ENCODE measurements at places on chromosomes 7 and 10. TPM values are rescaled to one million over a fixed set of nuclear protein-coding genes. Genes with fewer than 3 reads are reported as not detected.

DNA sequence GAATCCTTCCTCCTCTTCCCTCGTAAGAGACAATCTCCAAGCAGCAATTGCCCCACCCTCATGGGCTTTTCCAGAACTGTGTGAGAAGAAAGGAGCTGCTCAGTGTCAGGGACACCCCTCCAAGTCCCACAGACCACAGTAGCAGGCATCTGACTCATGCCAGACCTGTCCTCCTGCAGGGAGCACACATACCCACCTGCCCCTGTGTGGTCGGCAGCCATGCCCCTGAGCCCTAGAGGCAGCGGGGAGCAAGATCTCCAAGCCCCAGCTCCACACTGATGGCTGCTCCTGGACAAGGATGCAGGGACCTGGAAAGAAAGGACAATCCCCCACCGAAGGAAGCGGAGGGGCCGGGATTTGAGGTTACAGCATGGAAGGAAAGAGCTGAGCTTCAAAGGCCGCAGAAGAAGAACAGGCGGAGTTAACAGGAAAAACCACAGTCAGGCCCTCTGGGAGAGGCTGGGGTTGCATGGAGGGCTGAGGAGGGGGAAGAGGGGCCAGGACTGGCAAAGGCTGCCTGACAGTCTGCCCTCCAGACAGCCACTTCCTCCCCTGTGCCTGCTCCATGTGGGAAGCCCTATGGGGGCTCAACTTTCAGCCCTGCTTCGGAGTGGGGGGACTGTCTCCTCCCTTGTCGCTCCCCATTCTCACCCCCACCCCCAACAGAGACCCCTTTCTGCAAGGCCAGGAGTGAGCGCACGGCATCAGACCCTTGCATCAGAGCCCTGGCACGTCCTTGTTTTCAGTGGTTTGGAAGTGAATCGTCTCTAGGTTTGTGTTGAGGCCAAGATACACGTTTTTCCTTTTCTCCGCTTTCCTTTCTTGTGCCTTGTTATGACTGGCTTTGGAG lies 46.8 kb downstream of the ASB13 start:
- no peak for DNase-seq

DNA sequence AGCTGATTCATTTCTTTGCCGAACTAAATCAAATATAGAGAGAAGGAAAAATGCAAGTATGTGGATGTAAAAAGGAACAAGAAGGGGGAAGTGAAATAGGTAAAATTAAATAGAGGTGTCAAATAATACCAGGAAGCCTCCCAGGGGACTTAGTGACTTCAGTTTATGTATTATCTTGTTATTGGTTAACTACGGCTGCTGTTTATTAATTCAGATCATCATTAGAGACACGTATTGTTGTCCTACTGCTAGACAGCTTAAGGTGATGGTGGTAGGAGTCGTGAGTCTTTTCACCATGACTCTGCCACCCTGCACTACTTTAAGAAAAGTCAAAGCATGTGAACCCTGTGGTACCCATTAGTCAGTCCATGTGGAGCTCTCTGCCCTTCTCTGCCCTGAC lies 289.1 kb downstream of the PRKG1 start:
- no peak for DNase-seq

DNA sequence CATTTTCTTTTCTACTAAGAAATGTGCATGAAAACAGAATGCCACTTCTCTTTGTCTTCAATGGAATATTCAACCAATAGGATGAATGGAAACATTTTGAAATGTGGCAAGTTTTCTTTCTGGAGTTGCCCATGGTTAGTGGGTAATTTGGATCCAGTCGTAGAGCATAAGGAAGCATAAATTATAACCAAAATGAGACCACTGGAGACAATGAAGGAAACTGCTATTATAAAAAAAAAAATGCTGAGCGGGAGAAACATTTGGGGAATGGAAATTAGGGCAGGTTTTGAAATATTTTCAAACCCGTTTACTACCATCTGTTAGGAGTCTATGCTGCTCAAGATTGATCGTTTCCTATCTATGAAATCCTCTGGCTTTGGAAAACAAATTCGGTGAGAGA lies 182.9 kb upstream of the PRKCQ start:
- no peak for DNase-seq

GRCh38 chr10:127216786-127217185 lies 20.4 kb upstream of the INSYN2A start:
- DNase-seq: no peak

- no peak for DNase-seq
Observed at GRCh38 chr10:33655921-33656320, 321.5 kb upstream of the NRP1 start.

DNA sequence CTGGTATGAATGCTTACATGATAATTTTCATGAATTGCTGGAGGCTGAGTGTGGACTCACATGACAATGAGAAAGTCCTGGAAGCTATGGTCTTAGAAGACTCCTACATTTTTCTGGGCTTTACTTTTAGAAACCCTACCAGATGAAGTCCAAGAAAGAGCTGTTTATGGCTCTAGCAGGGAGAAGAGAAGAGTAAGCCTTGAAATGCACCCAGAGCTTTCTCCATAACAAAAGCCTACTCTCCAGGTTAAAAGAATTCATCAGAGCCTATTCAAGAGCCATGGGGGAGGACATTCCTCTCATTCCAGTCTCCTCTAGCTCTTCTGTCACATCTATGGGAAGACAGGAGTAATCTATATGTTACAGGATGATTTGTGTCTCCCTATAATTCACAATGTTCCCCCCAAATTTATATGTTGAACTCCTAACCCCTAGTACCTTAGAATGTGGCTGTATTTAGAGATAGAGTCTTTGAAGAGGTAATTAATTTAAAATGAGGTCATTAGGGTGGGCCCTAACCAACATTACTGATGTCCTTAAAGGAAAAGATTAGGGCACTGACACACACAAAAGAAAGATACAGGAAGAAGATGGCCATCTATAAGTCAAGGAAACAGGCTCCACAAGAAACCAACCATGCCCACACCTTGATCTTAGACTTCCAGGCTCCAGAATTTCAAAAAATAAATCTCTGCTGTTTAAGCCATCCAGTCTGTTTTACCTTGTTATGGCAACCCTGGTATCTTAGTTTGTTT lies 193.8 kb upstream of the PTER start:
- no peak for DNase-seq

- no peak for DNase-seq
Observed at GRCh38 chr10:35386594-35387174, 50.4 kb downstream of the CCNY start.

DNA sequence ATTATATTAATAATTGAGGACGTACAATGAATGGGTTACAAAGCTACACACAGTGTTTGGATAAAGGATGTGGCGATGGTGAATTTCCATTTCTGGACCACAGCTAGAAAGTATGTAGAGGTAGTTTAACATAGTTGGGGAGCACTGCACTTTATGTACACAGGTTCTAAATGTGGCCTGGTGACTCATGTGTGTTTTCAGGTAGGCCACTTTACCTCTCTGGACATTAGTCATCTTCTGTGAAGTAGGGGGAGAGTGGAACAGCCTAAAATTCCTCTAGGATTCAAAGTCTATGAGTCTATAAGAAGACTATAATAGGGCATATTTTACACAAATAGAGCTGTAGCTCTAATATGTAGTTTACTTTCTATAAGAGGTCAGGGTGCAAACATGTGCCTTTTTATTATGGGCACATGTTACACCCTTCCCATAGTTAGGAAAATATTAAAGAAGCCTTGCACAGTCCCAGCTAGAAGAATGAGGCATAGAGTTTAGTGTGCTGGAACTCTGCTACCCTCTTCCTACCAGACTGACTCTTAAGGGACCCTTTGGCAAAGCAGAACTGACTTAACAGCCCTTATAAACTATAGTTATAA lies 594.9 kb downstream of the LRMDA start:
- no peak for DNase-seq

DNA sequence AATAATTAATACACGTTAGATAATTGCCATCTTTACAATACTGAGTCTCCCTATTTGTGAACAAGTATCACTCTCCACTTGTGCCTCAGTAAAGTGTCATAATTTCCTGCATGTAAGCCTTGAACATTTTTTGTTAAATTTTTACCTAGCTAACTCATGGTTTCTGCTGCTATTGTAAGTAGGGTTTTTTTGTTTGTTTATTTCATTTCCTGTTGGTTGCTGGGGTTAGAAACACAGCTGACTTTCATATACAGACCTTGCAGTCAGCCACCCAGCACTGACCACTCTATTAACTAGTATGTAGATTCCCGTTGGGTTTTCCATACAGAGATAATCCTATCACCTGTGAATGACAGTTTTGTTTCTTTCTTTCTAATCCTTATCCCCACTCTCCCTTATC lies 133.3 kb downstream of the MPP7 start:
- no peak for DNase-seq

DNA sequence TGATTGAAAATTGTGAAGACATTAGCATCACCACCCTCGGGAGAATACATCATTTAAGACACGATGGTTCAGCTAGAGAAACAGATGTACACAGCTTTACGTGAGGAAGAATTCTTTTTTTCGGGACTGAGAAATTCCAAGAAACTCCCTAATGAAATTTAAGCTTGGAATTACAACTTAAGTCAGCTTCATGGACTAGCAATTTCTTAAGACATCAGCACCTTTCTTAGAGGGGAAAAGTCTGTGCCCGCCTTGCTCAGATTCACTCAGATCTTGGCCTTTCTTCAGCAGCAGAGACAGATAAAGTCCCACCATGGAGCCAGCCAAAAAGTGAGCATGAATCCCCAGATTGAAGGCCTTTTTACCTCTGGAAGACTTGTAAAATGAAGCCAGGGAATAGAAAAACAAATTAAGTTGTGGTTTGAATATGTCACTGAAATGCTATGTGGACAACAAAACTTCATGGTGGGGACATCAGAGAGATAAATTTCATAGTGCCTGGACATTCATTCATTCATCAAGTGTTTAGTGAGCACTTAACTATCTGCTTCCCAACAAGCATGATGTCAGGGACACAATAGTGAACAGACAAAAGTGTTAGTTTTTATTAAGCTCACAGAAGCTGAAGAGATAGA lies 32.1 kb downstream of the PRKG1 start:
- no peak for DNase-seq

- no peak for DNase-seq
Observed at GRCh38 chr10:47088656-47089354, 177.6 kb downstream of the PTPN20 start.

DNA sequence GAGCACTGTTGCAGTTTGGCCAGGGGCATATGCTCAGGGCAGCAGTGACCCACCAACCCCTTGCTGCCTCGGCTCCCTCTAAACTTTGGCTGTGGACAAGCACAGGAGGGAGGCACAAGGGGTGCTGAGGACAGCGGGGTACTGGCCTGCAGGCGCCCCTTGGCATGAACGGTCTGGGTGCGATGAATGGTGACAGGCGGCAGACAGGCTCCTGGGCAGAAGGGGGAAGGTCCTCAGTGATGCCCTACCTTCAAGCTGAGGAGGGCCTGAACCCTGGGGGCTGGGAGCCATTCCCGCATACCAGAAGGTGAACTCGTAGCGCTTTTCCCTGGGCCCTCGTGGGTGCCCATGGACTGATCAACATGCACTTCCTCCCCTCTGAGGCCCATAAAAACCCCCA lies 567.1 kb downstream of the GRM8 start:
- DNase-seq: no peak

DNA sequence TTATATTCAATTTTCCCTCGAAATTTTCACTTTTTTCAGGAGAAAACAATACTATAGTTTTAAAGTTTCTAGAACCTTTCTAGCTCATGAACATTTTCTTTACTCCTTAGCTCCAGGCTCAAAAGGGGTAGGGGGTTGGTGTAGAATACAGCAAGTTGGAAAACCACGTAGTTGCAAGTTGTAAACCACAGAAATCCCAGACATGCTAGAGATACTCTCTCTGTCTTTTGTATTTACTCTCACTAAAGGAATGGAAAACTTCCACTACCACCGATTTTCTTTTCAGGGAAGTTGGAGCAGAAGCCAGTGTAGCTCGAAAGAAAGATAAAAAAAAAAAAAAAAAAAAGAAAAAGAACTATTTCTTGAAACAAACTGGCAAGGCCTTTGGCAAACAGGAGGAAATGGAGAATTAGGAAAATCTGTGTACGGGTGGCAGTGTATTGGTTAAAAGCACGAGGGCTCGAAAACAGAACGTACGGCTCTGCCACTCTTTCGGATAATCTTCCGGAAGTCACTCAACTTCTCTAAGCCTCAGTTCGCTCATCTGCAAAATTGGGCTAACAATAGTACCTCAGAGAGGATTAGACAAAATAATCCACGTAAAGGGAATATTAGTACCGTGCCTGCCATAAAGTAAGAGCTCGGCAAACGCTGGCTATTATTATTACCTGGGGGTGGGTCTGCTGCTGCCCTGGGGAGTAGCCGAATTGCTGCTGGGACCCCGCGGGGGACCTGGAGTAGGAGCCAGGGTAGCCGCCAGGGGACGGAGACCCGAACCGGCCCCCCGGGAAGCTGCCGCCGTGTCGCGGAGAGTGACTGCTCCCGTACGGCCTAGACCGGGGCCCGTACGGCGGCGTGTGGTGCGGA lies 628 bp downstream of the MPLKIP start:
- DNase-seq: no peak

- DNase-seq: no peak
Observed at GRCh38 chr10:91434041-91434440, 23.9 kb downstream of the HECTD2 start.

DNA sequence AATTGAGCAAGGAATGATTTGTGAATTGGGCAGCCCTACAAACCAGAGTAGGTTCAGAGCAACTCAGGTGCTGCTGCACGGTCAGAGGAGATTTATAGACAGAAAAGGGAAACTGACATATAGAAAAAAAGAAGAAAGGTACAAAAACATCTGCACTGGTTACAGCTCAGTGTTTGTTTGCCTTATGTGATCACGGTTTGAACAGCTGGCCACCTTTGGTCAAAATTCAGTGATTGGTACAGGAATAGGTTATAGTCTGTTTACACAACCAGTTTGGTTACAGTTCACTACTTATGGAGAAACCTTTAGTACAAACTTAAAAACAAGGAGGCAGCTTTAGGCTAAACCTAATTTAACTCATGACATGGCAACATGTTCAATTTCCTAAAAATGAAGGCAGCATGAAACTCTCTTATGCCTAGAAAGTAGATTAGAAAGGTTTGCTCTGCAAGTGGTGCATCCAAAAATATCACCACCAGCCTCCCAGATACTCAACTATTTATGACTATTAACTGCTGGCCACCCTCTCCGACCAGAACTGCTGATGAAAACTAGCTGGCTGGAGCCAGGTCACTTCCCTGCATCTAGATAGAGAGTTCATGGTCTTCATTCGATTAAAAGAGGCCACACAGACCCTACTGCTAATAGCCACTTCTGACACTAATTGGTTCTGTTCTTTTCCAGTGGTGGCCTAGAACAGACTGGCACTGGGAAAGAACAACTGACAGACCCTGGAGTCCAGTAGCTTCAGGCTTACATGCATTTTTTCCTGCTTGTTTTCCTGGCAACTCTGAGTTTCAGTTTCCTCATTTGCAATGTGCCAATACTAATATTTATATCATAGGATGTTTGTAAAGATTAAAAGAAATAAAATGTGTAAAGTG lies 548.0 kb downstream of the CCSER2 start:
- no peak for DNase-seq

GRCh38 chr7:17446340-17446739 lies 147.9 kb downstream of the AHR start:
- DNase-seq: no peak

- no peak for DNase-seq
Observed at GRCh38 chr10:107754814-107755213, 590.3 kb upstream of the SORCS1 start.

ATP6V0E2 gene
- 55.7 TPM for total RNA-seq

SLC26A5 gene
- not detected for total RNA-seq

BBS9 gene
- 20.4 TPM for total RNA-seq

TCTN3 gene
- 45.0 TPM for total RNA-seq

NAT16 gene
- total RNA-seq: not detected

CCDC3 gene
- 0.17 TPM for total RNA-seq

ZNF425 gene
- 5.0 TPM for total RNA-seq

ADARB2 gene
- total RNA-seq: 0.08 TPM

PON1 gene
- total RNA-seq: not detected

CRPPA gene
- 1.4 TPM for total RNA-seq

MMRN2 gene
- 0.08 TPM for total RNA-seq
